ENCODE measurements at places on chromosomes 4 and X.

GRCh38 chrX:107448998-107449835 is at the start of gene FRMPD3:
TSS of gene FRMPD3 (plus strand) at chrX:107449652. CDS start at chrX:107526589, 76,937 bp downstream.
- peak; percentile 13 for DNase-seq

- no peak for DNase-seq
Observed at GRCh38 chr4:55347610-55348228, 1.7 kb downstream of the SRD5A3 start.

GRCh38 chr4:116726523-116726922 is 358.9 kb downstream of the TRAM1L1 start:
- DNase-seq = no peak

GRCh38 chr4:75800972-75801371 is 76.6 kb downstream of the USO1 start:
- no peak for DNase-seq

All from CD4-positive, alpha-beta T cell treated with Interleukin-21 for 1 hour (primary cell).